ENCODE measurements at places on chromosomes 12 and 14.

- DNase-seq, result no peak
Observed at GRCh38 chr12:66662179-66662578, 16.7 kb downstream of the GRIP1 start.

GRCh38 chr12:96263449-96263902 lies 69.3 kb downstream of the ELK3 start:
- DNase-seq, result no peak

GRCh38 chr14:72902801-72903530 lies 9.1 kb upstream of the DPF3 start:
- DNase-seq, result no peak

- DNase-seq, result no peak
Observed at GRCh38 chr12:100481021-100481420, 7.4 kb downstream of the NR1H4 start.

DNA sequence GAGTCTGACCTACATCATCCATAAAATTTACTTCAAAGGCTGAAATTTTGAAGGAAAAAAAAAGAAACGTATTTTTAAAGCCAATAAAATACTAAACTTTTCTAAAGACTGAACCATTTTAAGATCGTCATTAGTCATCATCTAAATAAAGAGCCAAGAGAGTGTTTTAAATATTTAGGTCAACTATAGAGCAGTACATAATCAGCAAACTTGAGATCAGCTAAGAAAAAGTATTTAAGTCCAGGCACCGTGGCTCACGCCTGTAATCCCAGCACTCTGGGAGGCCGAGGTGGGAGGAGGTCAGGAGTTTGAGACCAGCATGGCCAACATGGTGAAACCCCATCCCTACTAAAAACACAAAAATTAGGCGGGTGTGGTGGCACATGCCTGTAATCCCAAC lies 35.5 kb downstream of the HECTD1 start:
- no peak for DNase-seq

DNA sequence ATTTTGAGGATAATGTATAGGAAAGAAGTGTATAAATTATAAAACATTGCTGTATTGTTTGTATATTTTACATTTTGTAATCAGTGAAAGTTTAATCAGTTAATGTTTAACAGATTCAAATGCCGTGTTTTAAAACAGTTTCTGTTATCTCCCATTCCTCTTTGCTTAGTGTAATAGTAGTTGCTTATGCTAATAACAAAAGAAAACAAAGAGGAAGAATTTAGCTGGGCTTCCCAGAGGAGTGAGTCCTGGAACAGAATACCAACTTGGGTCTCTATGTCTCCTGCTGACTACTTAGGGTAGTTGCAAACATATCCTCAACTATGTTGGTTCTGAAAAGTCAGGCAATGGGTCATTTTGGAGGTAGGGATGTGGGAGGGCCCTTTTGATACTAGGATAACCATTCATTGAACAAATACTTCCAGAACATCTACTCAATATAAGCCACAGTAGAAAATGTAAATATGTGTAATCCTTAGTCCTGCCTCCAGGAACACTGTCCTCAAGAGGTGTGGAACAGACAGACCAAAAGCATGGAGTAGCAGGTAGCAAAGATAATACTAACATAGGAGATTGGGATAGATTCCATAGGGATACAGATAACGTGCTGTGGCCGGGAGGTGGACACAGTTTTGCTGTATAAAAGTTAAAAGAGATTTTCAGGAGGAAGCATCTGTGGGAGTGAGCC lies 36.1 kb upstream of the EVL start:
- no peak for DNase-seq

DNA sequence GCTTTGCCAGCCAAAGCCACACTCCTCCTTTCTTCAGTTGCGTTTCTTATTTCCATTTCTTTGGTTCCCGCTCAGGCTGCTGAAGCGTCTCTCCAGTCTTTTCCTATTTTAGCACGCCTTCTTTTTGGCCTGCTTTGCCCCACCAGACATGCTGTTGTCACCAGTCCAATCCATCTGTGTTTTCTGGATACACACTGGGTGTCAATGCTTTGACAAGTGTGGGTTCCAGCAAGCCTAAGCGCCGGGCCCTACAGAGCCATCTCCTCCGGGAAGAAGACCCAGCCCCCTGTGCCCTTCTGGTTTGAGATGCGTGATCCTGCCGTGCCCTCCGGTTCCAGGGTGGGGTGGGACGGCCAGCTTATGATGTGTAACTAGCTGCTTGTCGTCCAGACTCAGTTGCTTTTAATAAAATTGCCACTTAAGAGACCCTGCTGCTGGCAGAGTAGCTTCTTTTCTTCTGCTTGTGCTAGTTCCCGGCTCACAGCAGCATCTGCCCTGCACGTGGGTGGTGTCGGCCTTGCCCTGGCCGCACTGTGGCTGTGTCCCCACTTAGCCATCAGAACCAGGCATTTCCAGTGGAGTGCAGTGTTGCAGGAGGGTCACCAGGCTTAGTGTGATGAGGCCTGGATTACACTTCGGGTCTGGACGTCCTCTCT lies 29.7 kb downstream of the EML1 start:
- no peak for DNase-seq

DNA sequence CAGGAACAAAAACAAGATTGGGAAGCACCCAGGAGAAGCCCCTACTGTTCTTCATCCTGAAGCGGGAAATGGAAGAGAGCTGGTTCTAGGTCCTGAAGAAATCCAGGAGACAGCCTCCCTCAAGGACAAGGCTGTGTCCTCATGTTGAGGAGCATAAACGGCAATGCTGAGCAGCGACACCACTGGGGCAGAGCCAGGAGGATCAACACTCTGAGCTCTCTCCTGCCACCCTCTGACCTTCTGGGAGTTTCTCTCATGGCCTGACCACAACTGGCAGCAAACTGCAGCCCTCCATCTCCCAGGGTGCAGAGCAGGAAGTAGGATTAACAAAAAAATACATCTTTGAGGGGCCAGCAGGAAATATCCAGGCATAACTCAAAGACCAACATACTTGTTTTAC lies 1292.2 kb upstream of the TMEM132C start:
- DNase-seq, result no peak

- DNase-seq, result no peak
Observed at GRCh38 chr14:76654573-76655108, 106.6 kb upstream of the VASH1 start.

DNA sequence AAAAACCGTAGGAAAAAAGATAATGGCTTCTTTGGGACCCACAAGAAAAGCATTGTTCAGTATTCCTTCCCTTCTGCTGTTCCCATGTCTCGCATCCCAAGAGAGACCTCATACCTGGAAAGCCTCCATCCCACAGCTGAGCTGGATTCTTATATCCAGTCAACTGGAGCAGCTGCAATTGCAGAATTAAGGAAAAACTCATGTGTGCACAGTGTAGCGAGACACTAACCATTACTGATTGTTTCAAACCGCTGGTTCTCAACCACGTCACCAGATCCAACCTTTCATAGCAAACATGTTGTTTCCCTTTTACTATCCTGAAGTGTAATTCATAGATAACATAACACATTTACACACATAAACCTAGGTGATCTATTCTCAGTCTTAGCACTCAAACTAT lies 5.5 kb upstream of the RNASE10 start:
- DNase-seq, result no peak

GRCh38 chr14:53231171-53231570 lies 78.0 kb upstream of the DDHD1 start:
- DNase-seq, result no peak

DNA sequence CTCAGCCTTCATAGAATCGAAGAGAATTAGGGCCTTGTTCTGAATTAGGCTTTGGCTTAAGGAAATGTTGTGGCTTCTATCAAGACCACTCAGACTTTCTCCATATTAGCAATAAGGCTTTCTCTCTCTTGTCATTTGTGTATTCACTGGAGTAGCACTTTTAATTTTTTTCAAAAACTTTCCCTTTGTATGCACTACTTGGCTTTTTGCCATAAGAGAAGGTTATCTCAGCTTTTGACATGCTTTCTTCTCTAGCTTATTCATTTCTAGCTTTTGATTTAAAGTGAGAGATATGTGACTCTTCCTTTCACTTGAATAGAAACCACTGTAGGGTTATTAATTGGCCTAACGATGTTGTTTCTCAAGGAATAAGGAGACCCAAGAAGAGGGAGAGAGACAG lies 244.2 kb downstream of the GPHN start:
- DNase-seq, result peak; percentile 41

Data from GM12878 (cell line).